ENCODE measurements at places on chromosomes 1 and 21.

GRCh38 chr1:11960715-11961114, 19.5 kb upstream of the MFN2 start:
- DNase-seq: no peak

- no peak for DNase-seq
Measured at GRCh38 chr1:235929216-235929615, 62.5 kb upstream of the LYST start.

DNA sequence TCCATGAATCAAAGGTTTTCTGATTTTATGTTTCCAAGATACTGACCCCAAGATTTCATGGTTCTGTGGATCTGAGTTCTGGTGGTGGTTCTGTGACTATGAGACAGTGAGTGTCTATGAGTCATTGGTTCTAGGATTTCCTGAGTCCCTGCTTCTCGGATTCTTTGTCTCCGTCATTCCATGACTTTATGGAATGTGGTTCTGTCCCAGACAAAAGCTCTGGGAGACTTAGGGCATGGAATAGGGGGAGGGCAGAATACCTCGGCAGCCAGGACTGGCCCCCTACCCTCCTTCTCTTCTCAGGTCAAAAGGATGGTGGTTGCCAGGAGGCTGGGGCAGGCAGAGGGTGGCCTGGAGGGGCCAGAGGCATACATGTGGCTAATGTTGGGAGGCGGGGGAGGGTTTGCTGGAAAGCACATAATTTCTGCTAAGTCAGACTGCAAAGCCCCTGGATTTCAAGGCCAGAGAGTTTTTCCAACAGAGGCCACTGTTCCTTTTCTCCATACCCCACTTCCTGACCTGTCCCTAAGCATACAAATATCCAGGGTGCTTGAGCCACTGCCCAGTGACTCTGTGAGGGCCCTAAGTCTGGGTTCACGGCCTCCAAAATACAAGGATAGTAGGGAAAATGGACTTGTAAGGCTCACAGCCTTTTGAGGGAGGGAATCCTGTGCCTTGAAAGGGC, 17.2 kb downstream of the CDCP2 start:
- no peak for DNase-seq

GRCh38 chr21:36403713-36404112, 18.5 kb downstream of the CHAF1B start:
- DNase-seq: no peak

GRCh38 chr1:112618114-112618720, 724 bp downstream of the ST7L start:
- DNase-seq: peak; percentile 59

DNA sequence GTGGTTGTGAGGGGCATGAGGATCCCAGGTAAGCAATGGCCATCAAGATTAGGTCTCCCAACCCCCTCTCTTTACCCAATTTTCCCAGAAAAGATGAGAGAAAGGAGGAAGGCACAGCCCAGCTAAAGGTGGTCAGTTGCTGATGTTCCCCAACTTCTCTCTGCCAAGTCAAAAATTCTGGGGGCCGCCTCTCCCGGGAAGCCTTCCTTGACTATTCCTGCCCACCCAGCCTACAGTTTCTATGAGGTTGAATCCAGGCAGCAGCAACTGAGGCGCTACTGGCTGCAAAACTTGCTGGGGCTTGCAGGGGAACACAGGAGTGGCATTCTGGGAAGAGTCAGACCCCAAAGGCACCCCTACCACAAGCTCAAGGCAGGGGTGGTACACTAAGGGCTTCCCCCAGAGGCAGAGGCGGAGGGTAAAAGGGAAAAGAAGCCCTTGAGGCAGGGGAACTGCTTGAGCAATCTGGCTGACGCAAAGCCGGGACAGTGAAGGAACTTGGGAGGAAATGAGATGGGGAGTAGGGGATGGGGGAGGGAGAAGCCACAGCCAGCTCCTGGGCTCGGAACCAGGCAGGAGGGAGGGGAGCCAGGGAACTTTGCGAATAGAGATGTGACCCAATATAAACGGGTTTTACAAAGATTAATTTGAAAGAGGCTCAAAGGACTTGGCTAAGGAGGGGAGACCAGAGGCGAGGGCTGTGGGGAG, 31.2 kb downstream of the SDC3 start:
- no peak for DNase-seq

GRCh38 chr1:63624911-63625310, 31.7 kb downstream of the PGM1 start:
- no peak for DNase-seq

DNA sequence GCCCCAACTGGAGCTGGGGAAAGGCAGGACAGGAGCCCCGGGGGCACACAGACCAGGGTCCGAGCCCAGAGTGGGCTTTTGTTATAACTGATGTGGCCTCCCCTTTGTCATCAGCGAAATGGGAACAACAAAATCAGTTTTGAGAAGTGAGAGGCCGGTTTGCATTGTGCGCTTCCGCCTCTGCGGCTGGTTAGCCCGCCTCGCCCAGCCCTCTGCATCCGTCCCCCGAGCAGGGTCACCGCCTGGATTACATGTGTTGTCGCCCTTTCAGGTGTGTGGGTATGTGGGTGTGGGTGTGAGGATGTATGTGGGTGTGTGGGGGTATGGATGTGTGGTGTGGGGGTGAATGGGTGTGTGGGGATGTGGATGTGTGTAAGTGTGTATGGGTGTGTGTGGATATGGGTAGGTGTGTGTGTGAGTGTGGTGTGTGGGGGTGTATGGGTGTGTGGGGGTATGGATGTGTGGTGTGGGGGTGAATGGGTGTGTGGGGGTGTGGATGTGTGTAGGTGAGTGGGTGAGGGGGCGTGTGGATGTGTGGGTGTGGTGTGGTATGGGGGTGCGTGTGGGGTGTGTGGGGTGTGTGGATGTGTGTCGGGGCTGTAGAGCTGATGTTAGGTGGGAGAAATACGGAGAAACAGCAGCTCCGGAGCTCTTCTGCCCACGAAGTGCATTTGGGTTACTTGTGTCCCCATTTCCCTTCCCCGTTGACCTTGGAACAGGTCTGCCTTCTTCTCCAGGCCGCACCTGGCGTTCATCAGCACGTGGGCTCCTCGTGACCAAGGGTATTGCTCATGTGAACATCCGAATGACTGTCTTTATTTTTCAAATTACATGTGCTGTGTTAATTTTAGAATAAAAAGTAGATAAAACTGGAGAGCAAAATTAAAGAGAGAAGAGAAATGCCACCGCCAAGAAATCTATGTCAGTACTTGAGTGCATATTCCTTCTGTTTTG, 67.6 kb downstream of the FHAD1 start:
- peak; percentile 33 for DNase-seq

- DNase-seq: peak; percentile 13
Measured at GRCh38 chr1:175317309-175317708, 124.7 kb upstream of the KIAA0040 start.

DNA sequence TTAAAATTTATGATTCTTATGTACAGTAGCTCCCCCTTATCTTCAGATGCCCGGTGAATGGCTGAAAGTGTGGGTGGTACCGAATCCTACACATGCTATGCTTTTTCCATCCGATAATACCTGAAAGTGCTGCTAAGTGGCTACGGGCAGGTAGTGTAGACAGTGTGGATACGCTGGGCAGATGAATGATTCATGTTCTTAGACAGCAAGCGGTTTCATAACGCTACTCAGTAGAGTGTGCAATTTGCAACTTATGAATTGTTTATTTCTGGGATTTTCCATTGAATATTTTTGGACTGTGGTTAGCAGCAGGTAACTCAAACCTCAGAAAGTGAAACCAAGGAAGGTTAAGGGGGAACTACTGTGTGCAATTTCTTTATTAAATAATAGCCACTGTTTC, 7.5 kb downstream of the PCP4 start:
- DNase-seq: no peak

DNA sequence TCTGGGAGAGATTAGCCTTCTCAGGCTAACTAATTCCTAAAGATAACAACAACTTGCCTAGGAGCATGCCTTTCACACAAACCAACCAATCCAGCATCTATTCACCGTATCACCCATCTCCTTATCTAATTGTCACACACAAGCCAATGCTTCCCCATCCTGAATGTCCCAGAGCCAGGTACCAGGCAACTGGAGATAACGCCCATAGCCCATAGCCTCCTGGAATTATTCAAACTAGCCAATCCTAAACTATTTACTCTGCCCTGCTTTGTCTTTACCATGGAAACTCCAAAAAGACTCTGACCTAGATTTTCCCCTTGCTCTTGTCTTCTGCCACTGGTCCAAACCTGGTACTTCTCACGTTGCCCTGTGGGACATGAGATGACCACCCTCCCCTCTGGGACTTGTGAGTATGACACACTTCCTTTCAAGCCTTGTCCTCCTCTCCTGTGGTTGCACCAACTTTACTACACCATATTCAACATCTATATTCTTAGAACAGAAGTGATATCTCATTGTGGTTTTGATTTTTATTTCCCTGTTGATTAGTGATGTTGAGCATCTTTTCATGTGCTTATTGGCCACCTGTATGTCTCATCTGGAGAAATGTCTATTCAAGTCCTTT, 8.8 kb upstream of the ATG4C start:
- no peak for DNase-seq

DNA sequence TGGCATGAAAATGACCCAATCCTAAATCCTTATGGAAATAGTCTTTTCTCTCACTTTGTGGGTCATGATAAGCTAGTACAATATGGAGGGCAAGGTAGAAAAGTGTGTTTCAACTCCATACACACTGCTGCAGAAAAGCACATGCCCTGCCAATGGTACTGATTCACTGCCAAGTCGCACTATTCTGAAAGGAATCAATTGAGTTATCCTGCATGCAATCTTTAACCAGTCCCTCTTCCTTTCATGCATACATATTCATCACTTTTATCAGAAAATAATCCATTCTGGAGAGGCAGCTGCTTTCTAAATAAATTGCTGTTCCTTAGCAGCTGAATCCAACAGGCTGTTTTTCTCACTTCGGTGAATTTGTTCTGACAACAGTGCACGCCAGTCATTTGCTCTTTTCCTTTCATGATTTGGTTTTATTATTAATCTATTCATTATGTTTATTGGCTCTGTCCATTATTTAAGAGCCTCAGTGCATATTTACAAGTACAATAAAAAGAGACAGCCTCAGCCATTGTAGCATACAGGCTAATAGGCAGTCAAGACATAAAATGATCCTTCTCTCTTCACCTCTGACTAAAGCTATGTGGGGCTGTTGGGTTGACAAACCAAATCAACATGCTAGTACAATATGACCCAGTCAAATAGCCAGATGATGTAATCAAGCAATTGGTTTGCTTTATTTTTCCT, 108.8 kb downstream of the CHD1L start:
- no peak for DNase-seq

- peak; percentile 79 for DNase-seq
Measured at GRCh38 chr1:172089768-172090510, 248.6 kb downstream of the DNM3 start.

Measured in small intestine (tissue), 16 donors.